ENCODE measurements at places on chromosomes 7 and 10.

DNA sequence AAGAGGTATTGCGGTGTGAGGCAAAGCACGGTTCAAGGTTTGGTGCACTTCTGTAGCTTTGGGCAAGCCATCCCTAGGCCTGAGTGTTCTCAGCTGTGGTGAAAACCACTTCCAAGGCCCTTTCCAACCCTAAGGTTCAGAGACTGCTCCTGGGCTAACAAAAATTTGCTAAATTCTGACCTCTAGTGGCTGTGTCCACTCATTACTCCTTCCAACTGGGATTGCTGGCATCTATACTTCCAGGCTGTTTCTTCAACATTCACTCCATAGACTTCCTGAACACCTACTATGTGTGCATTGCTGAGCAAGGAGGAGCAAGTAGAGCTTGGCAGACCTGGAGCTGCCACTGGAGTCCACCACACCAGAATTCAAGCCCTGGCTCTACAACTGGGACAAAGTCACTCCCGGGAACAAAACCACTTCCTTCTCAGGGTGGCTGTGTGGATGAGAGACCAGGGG, 29.3 kb upstream of the SH3PXD2A start:
- DNase-seq: peak; percentile 9

GRCh38 chr10:124939290-124939689, 2.6 kb upstream of the ZRANB1 start:
- no peak for DNase-seq

DNA sequence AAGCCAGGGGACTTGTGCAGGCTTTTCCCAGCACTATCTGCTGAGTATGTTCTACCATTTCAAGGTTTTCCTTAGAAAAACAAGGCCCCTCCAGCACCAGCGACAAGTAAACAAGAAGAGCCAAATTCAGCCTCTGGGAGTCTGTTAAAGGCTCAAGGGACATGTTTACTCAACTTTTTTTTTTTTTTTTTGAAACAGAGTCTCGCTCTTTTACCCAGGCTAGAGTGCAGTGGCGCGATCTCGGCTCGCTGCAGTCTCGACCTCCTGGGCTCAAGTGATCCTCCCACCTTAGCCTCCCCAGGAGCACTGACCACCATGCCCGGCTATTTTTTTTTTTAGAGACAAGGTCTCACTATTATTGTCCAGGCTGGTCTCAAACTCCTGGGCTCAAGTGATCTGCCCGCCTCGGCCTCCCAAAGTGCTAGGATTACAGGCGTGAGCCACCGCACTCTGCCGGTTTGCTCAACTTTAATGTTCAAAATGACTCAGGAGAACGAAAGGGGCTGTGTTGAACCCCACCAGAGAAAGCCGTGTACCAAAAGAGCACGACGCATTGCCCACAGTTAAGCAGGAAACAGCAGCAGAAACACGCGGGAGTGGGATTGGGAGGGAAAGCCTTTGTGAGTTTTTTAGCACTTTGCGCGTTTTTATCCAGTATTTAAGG, 772 bp downstream of the PRDX3 start:
- no peak for DNase-seq

GRCh38 chr7:76108540-76109233, 60.8 kb downstream of the MDH2 start:
- DNase-seq: no peak

GRCh38 chr10:84743483-84743882, 415.1 kb downstream of the CCSER2 start:
- no peak for DNase-seq

DNA sequence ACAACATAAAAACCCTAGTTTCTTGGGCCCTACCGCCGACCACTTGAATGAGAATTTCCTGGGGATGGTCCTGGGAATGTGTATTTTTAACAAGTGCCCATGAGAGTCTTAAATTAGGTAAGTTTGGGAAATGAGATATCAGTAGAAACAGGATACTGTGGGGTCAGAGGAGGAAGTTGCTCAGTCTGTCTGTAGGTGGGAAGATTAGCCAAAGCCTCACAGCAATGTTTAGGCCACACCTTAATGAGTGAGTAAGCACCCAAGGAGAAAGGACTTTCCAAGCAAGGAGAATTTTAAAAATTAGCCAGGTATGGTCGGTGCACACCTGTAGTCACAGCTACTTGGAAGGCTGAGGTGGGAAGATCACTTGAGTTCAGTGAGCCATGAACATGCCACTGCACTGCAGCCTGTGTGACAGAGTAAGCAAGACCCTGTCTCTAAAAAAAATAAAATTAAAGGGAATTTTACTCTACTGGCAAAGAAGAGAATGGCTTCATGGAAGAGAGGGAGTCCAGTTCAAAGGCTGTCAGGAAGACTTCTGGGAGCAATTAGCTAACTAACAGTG, 31.9 kb downstream of the PAPSS2 start:
- no peak for DNase-seq

- DNase-seq: no peak
Observed at GRCh38 chr10:90451283-90451682, 406.6 kb downstream of the HTR7 start.

DNA sequence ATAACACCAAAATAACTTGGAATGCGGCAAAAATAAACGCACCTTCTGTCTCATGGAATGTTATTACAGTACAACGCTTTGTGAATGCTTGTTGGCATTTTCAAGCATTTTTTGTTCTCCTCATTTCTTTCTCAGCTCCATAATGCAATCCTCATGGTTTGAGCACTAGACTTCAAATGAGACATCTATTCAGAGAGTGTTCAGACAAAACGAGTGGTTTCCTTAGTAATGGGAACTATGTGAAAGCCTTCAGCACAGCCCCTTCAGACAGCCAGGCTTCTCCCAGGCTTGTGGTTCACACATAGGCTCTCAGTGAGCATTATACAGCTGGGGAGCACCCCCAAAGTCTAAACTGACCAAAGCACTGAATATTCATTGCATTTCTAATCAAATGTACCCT, 8.6 kb upstream of the LRRN3 start:
- no peak for DNase-seq

DNA sequence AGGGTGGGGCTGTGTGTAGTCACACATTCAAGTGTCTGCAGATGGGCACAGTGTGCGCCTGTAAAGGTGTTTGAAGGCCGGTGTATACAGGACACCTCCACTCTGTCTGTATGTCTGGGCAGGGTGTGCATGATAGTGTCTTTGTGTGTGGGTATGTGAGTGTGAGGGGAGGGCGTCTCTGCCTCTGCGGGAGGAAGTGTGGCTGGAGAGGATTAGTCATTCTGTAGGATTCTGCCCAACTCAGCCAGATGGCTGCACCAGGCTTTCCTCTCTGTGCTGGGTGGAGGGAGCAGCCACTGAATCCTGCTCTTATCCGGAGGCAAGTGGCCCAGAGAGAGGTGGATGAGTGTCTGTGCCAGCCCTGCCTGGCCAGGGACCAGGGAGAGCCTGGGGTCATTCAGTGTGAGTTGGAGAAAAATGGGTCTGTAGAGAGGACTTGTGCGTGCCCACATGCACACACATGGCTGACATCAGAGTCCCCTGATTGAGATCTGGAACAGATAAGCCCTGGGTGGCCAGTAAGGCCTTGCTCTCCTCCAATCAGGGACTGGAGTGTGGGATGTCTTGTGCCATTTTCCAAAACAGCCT, 1.7 kb downstream of the SFXN3 start:
- no peak for DNase-seq

DNA sequence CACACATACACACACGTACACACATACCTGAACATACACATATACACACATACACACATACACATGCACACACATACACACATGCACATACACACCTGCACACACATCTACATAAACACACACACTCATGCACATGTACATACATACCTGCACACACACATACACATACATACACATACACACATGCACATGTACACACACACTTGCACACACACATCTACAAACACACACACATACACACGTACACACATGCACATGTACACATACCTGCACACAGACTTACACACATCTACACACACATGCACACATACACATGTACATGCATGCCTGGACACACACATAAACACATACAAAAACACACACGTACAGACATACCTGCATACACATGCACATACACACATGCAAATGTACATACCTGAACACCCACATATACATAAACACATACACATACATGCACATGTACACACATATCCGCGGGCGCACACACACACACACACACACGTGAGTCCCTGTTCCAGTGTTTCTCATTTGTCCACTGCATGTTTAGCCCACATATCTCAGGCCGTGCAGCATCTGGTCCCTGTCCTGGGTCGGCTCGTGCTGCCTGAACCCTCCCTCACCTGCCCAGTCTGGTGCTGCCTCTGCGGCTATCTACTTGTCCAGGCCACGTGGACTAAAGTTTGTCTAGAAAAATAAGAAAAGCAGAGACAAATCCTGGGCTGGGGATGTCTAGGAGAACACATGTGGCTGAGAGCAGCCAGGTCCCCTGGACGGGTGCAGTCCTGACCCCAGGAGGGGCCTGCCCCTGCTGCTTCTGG, 238.7 kb downstream of the TCERG1L start:
- DNase-seq: no peak

DNA sequence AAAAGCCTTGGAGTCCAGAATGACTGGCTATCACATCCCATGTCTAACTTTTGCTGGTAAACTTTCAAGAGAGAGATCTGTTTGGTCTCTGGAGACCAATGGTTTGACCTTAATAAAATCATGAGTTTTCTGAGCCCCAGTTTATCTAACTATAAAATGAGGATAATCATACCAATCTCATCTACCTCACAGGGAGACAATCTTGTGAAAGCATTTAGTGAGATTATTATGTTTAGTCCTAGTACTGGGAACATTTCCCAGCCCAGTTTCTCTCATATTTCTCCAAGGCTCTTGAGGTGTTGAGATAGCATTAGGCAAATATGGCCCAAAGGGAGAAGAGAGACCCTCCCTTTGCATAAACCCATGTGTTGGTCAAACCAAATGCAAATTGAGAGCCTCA, 25.8 kb downstream of the ABCC2 start:
- DNase-seq: no peak

GRCh38 chr10:99560277-99561126, 27.8 kb downstream of the NKX2-3 start:
- DNase-seq: no peak

DNA sequence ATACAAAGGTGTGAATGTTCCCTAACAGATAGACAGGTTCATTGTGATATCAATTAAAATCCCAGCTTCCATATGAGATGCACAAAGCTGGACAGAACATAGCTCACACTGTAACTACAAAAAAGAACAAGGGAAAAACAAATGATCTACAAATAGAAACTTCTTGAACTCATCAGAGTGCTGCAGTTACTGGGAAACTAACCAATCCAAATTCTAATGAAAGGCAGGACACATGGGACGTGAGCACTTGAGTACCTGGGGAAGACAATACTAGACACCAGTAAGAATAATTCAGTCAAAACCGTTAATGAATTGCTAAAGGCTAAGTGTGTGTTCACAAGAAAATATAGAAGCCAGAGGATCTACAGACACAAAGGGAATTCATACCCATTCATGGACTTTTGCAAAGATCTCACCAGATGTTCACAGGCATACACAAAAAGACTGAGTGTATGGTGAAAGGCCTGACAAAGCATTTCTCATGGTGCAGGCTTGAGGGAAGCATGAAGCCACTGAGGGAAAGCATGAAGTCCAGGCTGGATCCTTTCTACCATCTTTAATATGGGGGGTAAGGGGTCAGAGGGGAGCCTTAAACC, 7.8 kb upstream of the GPR22 start:
- no peak for DNase-seq

- no peak for DNase-seq
Observed at GRCh38 chr7:98387544-98388226, 13.2 kb downstream of the BAIAP2L1 start.

- no peak for DNase-seq
Observed at GRCh38 chr7:135454060-135454459, 55.8 kb downstream of the CNOT4 start.

DNA sequence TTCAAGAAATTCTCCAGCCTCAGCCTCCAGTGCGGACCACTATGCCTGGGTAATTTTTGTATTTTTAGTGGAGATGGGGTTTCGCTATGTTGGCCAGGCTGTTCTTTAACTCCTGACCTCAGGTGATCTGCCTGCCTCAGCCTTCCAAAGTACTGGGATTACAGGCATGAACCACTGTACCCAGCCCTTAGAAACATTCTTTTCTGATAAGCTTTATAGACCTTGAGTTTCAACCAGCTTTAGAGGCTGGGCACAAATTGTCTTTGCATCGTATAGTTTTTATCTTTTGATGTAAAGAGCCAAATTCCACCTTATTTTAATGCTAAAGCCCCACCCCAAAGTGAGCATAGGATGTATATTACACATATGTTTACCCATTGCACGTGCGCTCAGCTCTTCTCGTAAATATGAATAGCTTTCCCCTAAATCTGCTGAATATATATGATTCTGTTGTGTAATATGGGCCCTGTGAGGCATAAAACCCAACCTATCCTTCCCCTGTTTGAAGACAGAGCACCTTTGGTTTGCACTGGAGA, 124.8 kb downstream of the ADK start:
- no peak for DNase-seq

GRCh38 chr10:62831346-62831745, 15.2 kb upstream of the EGR2 start:
- no peak for DNase-seq

GRCh38 chr10:93255546-93255945, 181.9 kb downstream of the CYP26A1 start:
- no peak for DNase-seq

DNA sequence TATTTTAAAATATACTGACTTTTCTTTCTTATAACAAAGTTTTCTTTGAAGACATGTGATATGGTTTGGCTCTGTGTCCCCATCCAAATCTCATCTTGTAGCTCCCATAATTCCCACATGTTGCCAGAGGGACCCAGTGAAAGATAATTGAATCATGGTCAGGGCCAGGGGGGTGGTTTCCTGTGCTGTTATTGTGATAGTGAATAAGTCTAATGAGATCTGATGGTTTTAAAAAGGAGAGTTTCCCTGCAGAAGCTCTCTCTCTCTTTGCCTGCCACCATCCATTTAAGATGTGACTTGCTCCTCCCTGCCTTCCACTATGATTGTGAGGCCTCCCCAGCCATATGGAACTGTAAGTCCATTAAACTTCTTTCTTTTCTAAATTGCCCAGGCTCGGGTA, 768.1 kb downstream of the NRG3 start:
- DNase-seq: no peak

DNA sequence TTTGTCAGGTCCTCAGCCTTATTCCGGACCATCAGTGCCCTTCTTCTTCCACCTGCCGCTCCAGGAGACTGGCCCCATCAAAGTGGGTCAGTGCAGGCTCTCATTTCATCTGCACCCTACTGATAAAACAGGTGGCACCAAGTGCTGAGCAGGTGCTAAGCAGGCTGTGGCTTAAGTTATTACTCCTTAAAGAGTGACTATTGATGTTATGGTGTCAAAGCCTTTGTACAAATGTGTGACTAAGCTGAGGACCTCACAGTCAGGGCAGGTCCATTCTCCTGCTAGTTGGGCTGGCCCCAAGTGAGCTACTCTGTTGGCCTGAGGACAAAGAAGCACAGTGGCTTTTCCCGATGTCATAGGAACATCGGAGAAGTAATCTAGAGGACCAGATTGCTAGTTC, 11.2 kb upstream of the CALD1 start:
- no peak for DNase-seq
